GM04504 (cell line): ENCODE measurements at places on chromosomes 6 and 20.

- no peak for DNase-seq
Measured at GRCh38 chr20:41358717-41359116, 7.9 kb downstream of the EMILIN3 start.

DNA sequence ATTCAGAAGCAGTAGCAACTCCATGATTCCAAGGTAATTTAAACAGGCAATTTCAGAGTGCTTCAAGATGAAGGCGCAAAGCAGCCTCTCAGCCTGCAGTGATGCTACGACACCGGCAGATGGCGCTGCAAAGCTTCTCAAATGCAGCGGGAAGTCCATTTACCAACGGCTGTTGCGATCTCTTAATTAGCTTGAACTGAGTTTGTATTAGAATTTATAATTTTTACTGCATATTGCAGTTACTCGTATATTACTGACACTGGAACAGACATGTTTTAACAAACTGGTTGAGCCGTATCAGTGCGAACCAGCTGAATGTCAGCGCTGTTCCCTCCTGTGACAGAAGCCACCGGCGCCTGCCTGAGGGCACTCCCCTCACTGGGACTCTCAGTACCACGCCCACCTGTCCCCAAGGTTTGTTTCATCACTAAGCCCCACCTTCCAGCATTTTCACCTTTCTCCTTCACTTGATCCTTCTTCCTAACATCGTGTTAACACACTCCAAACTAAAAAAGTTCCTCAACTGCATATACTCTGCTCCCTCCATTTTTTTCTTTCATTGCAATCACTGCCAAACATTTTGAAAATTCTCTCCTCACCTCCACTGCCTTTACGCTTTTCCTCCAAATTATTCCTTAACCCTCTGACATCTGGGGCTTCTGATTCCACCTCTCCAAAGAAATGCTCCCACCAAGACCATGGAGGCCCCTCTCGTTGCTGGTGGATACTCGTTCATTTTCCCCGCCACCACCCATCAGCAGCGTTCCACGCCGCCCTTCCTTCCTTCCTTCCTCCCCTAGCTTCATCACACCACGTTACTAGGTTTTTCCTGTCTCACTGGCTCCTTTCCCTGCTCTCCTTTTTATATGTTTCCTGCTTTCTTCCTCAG lies 14.5 kb downstream of the GNL1 start:
- peak; percentile 47 for DNase-seq

GRCh38 chr6:168328086-168328485 lies 8.5 kb upstream of the DACT2 start:
- no peak for DNase-seq

GRCh38 chr20:61347443-61347842 lies 95.4 kb downstream of the CDH4 start:
- DNase-seq = no peak

- DNase-seq = no peak
Measured at GRCh38 chr6:28353356-28353755, 3.6 kb downstream of the ZKSCAN3 start.

- DNase-seq = no peak
Measured at GRCh38 chr20:37425103-37425625, 79.2 kb downstream of the SRC start.

- peak; percentile 81 for DNase-seq
Measured at GRCh38 chr6:134174672-134175531, 122.5 kb upstream of the SLC2A12 start.

GRCh38 chr6:154466139-154466538 lies 44.3 kb downstream of the CNKSR3 start:
- no peak for DNase-seq

- no peak for DNase-seq
Measured at GRCh38 chr20:50520222-50520880, 10.2 kb downstream of the PTPN1 start.

GRCh38 chr20:49799698-49800097 lies 12.9 kb upstream of the SLC9A8 start:
- DNase-seq = no peak

- DNase-seq = no peak
Measured at GRCh38 chr20:51620432-51620831, 77.9 kb upstream of the NFATC2 start.

GRCh38 chr6:121677571-121677970 lies 242.1 kb downstream of the GJA1 start:
- DNase-seq = no peak

GRCh38 chr6:28311139-28311823 lies 24.7 kb downstream of the ZSCAN31 start:
- no peak for DNase-seq

DNA sequence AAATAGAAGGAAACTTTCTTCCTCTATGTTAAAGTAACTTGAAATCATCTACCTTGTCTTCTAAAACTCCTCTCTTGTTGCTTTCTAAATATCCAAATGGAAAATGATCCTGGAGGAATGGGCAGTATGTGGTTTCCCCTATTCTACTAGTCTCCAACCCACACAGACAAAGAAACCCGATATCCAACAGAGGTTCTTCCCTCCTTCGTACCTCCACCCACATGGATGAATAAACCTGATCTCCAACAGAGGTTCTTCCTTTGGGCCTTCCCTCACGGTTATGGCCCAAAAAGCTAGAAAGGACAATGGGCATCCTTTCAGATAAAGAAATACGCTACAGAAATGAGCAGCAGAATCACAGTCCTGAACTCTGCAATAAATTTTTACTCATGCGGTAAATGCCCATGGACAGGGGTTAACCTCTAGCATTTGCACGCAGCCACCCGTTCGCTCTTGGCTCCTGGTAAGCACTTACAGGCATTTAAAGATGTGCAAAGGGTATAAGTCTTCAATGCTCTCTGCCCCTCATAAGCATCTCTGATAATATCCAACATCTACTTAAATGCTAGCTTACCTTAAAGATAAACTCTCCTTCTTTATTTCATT lies 130.9 kb downstream of the GMPR start:
- no peak for DNase-seq

DNA sequence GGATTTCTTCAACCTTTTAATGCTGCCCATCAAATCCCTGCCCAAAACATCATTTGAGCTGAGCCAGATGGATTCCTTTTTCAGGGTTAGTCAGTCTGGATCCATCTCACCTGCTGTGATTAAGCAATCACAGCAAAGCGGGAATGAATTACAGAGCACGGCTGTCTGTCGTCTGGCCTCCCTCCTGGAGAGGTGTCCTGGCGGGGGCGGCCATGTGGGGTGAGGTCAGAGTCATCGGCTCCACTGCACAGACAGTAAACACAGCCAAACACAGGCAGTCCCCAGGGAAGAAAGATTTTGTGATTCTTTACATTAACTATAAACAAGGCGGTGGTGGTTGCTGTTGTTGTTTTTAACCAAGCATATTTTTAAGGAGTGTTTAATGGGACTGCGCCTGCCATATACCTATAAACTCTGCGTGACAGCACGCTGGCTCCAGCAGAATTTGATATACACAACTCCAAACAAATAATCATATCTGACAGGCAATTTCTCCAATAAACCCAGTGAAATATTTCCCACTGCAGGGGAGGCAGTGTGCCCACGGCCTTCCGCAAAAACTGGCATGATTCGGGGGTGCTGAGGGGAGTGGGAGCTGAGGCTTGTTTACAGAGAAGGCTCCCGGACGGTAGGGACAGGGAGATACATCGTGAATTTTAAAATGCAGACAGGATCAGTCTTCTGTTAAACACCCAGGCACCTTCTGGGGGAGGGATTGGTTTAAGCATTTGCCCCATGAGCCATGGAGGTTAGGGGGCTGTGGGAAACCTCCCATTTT lies 232.0 kb upstream of the PMEPA1 start:
- DNase-seq = no peak

DNA sequence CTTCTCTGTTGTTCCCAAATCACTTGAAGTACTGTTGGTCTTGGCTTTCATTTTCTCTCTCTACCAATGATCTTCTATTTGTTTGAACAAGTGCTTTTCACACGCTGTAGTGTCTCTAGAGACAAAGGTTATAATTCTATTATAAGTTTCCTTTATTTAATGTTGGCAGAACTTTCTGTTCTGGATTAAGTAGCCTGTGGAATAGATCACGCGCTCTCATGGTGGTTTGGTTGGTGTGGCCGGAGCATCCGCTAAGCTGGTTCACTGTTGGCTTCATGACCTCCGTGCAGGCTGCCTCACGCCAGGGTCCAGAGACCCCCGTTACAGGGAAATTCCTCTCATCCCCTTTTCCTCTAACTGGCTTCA lies 30.9 kb upstream of the KIF25 start:
- DNase-seq = no peak

DNA sequence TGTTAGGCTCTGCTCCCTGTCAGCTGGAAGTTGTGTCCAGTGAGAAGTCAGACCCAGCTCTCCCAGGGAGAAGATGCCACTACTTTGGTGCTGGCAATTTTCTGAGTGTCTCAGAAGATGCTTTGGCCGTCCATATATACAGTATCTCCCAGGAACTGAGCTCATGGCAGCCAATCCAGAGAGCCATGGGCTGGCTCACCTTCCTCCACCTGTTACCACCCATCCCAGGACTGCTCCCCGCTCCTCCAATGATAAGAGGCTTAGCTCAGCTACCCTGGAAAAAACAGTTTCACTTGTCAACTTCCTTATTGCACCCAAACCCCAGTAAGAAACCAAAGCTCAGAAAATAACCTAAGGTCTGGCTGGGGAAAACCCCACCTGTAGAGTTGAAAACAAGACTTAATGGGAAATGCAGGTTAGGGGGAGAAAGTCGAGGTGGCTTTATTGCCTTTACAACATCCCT lies at the start of gene BNIP5:
TSS of gene BNIP5 (minus strand) at position 110 of the 463 bp plus-strand sequence. CDS start 6,198 bp downstream, outside the sequence.
- DNase-seq = no peak

DNA sequence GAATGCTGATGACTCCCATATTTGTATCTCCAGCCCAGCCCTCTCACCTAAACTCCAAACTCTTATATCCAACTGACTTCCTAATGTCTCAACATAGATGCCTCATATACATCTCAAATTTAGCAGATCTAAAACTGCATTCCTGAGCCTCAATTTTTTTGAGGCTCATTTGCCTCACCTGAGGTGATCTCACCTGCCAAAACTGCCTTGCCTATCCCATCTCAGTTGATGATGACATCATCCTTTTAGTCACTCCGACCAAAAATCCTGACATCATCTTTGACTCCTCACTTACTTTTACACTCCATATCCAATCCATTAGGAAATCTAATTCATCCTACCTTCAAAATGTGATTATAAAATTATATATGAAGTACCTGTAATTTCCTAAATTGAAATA lies 25.6 kb upstream of the SLPI start:
- DNase-seq = no peak

- peak; percentile 53 for DNase-seq
Measured at GRCh38 chr20:46814366-46815232, 80.0 kb upstream of the EYA2 start.

DNA sequence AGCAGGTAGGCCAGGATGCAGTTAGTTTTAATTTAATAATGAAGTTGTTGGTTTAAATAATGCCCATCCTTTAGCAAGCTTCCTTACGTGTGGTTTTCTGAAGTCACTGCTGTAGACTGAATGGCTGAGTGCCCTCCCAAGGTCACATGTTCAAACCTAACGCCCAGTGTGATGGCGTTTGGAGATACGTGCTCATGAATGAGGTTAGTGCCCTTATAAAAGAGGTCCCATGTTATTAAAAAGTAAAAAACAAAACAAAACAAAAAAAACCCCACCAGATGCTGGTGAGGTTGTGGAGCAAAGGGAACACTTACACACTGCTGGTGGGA lies 16.3 kb downstream of the LRP11 start:
- DNase-seq = no peak

DNA sequence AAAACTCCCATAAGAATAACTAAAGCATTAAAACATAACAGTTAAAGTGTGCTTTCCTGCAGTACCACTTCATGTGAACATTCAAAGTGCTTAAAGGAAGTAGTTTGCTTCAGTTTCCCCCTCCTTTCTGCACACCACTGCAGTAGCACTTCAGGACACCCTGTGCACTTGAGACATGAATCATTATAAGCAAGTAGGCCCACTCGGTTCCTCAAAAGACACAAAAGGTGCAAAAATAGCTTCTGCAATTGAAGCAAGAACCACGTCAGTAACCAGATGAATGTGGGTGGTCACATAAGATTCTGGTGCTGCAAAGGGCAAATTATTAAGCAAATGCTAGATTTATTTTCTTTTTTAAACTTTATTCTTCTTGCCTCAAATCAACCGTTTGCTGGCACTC lies 160.6 kb downstream of the HIVEP2 start:
- no peak for DNase-seq

- no peak for DNase-seq
Measured at GRCh38 chr6:170249817-170250216, 41.1 kb downstream of the DLL1 start.

- DNase-seq = no peak
Measured at GRCh38 chr20:33757046-33757445, 25.2 kb downstream of the ZNF341 start.

DNA sequence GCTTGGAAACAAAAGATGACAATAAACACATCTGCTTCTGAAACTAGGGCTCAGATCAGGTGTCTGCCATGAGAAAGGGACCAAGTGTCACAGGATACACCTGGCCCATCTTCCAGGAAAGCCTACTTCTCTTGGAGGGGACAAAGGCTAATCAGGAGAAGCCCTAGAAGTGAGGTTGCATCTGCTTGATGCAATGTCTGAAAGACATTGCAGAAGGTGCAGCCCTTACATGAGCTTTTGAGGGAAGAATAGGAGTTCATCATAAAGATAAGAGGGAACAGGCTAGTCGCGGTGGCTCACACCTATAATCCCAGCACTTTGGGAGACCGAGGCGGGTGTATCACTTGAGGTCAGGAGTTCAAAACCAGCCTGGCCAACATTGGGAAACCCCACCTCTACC lies 2.5 kb upstream of the BTN1A1 start:
- DNase-seq = no peak

- DNase-seq = no peak
Measured at GRCh38 chr6:154648188-154648887, 84.9 kb upstream of the SCAF8 start.

DNA sequence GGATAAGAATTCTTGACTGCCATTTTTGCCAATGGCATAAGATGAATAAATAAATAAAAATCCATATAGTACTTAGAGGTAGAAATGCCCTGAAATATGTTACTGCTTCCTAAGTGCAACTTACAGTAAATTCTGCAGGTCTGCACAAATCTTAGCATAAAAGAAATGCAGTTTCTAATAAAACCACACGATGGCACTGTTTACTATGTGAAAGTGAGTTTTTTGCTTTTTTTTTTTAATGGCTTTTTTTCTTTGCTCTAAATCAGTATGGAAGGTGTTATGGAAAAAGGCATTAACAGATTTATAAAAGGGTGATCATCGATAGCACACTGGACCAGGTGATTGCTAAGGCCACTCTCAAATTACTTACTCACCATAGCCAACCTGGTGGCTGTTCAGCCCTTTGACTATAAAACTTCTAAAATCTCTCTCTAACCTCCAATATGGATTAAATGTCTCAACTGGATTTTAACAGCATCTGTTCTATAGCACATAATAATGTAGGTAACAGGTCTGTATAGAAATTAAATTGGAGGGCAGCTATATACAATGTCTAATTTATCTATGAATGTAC lies 45.8 kb downstream of the AHI1 start:
- no peak for DNase-seq
